HEK293T (cell line): ENCODE measurements at places on chromosomes 16 and 17.

DNA sequence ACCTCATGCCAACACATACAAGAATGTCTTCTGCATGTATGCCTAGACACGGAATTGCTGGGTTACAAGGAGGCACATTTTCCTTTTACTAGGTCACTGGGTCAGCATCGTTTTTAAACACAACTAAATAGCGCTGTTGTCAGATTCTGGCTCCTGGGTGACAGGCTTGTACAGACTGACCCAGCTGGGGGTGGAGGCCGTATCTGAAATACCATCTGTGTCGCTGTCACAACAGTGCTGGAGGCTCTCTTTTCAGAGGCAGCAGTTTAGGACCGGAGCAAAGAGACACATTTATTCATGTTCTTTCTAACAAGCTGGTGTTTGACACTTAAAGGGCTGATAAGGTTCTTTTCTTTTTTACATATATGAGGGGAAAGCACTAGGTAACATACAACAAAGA is 403.0 kb upstream of the ASIC2 start:
- no peak for DNase-seq

DNA sequence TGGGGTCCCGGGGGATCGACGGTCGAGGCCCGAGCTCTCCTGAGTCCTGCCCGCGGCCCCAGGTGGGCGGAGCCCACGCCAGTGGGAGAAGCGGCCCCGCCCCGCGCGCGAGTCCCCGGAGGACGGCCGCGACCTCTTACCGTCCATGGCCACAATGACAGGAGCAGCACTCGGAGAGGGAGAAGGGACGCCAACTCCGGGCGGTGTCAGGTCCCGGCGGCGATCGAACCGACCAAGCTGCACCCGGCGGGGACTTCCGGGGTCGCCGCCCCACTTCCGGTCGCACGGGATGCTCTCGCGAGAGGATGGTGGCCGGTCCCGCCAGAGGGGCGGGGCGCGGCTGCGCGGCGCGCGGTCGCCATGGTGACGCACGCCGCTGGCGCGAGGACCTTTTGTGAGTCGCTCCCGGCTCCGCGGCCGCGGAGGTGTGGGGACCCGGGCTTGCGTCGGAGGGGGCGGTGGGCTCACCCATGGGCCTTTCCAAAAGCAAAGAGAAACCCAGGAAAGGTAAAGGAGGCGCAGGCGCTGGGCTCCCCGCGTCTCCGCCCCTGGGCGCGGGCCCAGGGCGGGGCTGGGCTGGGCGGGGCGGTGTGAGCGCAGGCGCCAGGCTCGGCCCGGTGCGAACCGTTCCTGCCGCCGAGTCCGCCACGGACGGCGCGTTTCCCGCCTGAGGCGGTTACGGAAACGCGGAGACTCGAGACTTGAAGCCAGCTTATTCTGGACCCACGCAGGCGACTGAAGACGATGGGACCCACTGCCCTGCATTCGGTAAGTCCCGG is at the start of the genes CHMP1A and SPATA33:
Gene CHMP1A (minus strand): TSS at position 267 of the 779 bp plus-strand sequence. CDS start 120 bp downstream, at position 147.
Gene SPATA33 (plus strand): TSS at position 395 of the 779 bp plus-strand sequence. CDS start 76 bp downstream, at position 471.
- DNase-seq: peak; percentile 99

DNA sequence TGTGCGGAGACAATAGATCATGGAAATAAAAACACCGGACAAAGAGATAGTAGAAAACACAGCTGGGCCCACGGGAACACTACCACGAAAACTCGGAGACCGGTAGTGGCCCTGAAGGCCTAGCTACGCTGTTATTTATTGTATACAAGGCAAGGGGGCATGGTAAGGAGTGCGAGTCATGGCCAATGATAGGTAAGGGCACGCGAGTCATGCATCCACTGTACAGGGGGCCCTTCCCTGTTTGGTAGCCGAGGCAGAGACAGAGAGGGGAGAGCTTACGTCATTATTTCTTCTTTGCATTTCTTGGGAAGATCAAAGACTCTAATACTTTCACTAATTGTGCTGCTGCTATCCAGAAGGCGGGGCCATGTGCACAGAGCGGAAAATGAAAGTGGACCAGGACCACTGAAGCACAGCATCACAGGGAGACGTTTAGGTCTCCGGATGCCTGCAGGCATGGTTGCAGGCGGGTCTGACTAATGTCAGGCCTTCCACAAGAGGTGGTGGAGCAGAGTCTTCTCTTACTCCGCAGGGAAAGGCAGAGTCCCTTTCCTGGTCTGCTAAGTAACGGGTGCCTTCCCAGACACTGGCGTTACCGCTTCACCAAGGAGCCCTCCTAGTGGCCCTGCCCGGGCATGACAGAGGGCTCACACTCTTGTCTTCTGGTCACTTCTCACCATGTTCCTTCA is 74.4 kb upstream of the ARL4D start:
- DNase-seq: no peak

- no peak for DNase-seq
Observed at GRCh38 chr16:69448470-69449193, 24.2 kb downstream of the CYB5B start.

DNA sequence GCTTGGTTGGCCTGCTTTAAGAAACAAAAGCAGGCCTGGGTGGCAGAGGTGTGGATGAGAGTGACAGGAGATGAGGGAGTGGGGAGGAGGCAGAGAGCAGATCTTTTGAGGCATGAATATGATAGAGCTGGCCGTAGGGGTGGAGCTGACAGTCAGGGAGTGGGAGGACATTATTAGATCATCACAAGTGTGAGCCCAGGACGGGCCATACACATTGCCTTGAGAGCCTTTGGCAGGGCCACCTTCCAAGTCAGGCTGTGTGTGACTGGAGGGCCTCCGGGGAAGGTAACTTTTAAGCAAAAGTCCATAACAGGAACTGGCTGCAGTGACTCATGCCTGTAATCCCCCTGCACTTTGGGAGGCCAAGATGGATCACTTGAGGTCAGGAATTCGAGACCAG is 26.3 kb downstream of the GINS3 start:
- no peak for DNase-seq

DNA sequence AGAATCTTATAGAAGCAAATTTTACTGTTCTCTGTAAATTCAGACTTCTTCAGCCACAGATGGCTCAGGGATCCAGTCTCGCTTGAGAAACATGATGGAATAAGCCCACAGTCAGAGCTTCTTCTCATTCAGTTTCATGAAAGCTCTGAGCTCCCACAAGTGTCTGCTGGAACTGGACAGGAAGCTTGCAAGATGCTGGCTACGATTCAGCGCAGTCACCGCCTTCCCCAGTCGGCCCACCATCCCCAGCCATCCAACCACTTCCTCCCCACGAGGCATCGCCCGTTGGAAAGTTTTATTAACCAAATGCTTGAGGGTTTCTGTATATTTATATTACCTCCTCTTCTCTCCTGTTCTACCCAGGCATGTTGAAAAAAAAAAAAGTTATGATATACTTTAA is 171.7 kb downstream of the ZFHX3 start:
- DNase-seq: no peak

DNA sequence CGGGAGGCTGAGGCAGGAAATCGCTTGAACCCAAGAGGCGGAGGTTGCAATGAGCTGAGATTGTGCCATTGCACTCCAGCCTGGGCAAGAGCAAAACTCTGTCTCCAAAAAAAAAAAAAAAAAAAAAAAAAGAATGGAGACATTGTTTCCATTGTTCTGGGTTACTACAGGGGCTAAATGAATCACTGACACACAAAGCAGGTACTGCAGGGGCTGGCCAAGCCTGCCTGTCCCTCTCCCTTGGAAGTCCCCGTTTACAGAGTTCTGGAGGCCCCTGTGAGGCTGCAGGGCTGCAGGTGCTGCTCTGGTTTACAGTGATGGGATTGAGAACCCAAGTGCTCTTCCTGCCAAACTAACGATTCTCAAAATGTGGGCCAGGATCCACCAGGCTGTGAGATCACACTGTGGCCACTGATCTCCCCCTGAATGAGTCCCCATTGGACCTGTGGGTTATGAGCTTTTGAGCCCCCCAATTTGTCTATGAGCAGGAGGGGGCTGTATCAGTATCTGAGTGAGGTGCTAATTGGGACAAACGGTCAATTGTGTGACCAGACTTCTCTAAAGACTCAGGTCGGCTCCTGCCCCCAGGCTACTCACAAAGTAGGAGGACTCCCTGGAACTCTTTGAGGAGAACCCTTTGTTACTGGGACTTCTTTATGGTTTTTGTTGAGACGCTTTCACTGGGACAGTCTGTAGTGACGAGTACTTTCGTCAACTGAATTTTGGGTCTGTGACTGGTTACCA is 39.0 kb downstream of the DNAH17 start:
- no peak for DNase-seq

GRCh38 chr17:65918500-65918899 is 273.4 kb downstream of the CEP112 start:
- DNase-seq: no peak

DNA sequence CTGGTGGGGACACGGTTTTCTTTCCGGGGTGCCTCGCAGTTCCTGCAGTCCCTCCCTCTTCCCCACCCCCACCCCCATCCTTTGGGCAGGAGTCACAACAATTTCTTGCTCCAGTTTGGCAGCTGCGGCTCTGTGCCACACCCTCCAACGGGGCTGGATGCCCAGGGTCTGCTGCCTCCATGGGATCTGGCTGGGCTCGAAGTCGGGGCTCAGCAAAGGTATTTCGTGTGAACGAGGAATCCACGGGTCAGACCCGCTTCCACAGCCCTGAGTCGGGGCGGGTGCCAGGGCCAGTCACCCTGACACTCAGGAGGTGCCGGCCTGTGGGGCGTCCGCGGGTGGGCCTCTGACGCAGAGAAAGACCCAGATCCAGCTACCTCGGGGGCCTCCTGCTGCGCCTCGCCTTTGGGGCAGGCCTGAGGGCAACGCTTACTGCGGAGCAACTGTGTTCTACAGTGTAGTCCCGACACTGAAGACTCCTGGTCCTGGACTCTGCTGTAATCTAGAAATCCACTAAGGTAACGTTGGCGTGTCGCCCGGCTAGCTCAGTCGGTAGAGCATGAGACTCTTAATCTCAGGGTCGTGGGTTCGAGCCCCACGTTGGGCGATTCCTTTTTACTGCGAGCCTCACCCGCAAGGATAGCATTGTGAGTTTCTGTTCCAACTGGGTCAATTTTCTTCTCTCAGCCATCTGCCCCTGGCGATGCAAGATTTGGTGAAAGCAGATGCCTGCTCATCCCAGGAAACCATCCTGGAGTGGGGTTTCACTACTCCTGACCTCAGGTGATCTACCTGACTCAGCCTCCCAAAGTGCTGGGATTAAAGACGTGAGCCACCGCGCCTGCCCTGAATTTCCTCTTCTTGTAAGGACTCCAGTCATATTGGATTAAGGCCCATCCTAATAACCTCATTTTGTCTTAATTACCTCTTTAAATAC is 12.6 kb upstream of the OR1F1 start:
- DNase-seq: peak; percentile 67

DNA sequence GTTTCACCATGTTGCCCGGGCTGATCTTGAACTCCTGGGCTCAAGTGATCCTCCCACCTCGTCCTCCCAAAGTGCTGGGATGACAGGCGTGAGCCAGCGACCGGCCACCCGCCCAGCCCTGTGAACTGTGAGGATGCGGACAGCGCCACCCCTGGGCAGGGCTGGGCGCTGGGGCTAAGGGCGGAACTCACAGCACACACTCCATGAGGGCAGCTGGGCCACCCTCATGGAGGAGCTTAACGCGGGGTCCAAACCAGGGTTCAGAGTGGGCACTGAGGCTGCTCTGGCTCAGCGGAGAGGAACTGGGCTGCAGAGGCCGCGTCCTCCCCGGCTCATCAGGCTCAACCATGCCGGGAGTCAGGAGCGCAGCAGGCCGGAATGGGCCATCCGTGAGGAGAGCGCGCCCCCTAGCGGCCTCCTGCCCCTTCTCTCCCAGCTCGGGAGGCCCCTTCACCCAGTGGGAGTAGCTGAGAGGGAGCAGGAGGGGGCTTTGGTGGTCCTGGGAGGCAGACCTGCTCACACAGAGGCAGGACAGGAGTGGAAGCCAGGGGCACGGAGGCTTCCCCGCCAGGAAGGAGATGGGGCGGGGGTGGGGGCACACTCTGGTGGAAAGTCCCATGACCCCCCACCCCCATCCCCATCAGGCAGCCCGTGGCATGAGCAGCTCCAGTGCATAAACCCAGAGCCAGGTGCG is 13.8 kb downstream of the CORO7 start:
- peak; percentile 90 for DNase-seq

- no peak for DNase-seq
Observed at GRCh38 chr17:50146927-50147665, 3.4 kb downstream of the PPP1R9B start.

DNA sequence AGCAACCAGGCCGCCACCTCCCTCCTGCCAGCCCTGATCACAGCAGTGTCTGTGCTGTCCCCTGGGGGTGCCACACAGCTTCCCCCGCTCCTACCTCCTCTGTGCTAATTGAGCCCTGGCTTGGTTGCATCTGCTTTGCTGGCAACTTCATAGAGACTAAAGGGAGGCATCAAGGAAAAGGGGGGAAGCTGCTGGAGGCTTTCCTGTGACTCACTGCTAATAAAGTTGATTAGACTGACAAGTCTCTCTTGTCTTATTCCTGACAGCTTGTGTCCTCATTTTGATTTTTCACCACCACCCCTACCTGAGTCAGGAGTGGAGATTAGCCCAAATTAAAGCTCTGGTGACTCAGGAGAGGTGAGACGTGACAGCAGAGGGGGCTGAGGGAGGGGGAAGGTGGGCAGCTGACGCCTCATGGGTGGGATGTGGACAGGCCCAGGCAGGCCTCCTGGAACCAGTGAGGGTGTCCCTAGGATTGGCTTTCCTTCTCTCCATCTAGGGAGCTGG is 310.0 kb downstream of the CBLN1 start:
- DNase-seq: no peak

DNA sequence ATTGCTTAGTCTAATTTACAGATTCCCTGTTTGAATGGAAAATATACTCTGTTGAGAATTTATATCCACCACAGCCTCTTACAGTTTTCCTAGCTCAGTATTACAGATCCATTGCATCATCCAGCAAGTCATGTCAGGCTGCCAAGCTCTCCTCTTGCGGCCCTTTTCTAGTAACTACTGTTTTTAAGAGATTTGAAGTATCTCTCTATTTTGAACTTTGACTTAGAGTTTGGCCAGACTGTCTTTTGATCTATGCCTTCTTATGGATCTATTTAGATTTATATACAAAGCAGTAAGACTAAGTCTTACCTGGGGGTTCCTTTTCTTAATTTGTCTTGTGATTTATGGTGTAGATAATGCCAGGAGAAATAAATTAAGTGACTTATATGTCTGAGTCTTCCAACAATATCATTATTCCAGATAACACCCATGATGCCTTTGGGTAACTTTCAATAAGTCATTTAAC is 53.1 kb upstream of the ABCC11 start:
- DNase-seq: no peak

GRCh38 chr16:89116341-89117226 is 22.9 kb downstream of the ACSF3 start:
- DNase-seq: no peak

DNA sequence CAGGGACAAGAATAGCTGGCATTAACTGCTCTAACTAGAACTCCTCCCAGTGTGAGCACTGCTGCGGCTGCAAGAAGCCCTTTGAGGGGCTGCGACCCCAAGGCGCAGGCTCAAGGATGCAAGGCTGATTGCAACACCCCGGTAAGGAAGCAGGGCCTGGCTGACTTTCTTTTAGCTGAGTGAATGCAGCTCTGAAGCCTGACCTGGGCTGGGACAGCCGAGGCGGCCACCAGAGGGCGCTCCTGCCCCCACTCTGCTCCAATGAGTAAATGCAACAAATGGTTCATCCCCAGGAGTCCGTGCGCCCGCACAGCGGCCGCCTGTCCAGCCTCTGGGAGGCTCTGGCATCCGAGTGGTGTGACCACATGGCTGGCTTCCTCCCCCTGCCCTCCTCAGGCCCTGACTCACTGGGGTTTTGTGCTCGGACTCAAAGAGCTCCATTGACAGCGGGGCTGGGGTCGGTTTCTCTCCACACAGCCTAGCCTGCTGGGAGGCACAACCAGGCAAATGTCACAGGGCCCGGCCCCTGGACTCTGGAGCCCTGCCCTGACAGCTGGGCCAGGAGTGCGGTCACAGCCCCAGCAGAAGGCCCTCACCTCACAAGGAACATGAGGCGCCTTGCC is at the start of gene SMIM5:
Gene SMIM5 (plus strand): TSS at position 572 of the 623 bp plus-strand sequence. CDS start 6,768 bp downstream, outside the sequence.
- peak; percentile 91 for DNase-seq
